Stimulated activated CD8-positive, alpha-beta memory T cell treated with anti-CD3 and anti-CD28 coated beads, Interleukin-4, amount 100 ng/mL, for 4 hours (primary cell): ENCODE measurements at places on chromosomes 11 and 22.

GRCh38 chr11:19785265-19785664 is 72.6 kb downstream of the NAV2 start:
- DNase-seq, result no peak

DNA sequence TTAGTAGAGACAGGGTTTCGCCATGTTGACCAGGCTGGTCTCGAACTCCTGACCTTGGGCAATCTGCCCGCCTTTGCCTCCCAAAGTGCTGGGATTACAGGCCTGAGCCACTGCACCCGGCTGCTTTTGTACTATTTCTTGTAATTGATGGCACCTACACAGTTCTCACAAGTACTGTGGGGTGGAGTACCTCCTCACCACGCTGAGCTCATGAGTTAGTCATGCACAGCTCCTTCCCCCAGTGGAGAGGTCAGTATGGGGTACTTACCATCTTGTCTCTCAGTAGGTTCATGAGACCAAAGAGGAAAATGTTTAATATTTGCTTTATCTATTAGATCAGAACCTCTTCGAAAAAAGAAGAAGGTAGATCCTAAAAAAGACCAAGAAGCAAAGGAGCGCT is 2.1 kb downstream of the MRPL40 start:
- DNase-seq, result no peak

DNA sequence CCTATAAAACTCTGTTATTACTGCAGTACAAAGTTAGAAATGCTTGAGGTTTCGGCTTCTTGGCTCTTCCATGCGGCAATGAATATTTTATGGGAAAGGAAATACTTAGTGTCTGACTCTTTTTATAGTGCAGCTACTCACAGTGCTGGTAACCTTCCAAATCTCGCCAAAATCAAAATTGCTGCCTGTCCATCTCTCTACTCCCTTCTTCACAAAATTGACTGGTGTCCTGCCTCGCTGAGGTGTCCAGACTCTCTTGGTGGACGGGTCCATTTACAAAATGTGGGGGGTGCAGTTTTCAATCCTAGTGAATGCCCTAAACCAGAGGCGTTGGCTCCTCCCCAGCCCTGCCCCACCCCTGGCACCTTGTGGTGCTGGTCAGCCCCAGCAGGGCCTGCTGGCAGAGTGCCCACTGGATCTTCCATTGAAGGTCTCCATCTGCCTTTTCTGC is 73.5 kb downstream of the ZBTB16 start:
- DNase-seq, result no peak

- no peak for DNase-seq
These were observed 55.8 kb upstream of the ADSL start for GRCh38 chr22:40290516-40290915.

- DNase-seq, result no peak
These were observed 13.5 kb upstream of the SPI1 start for GRCh38 chr11:47391711-47392432.

- no peak for DNase-seq
These were observed 8.6 kb downstream of the THYN1 start for GRCh38 chr11:134244593-134244992.

- DNase-seq, result no peak
These were observed at the start of gene FXYD2 for GRCh38 chr11:117824571-117825537. FXYD2 (minus strand) TSS chr11:117824744; CDS start chr11:117824678, 66 bp downstream.

- DNase-seq, result no peak
These were observed 716.9 kb upstream of the ANO3 start for GRCh38 chr11:25615069-25615468.

DNA sequence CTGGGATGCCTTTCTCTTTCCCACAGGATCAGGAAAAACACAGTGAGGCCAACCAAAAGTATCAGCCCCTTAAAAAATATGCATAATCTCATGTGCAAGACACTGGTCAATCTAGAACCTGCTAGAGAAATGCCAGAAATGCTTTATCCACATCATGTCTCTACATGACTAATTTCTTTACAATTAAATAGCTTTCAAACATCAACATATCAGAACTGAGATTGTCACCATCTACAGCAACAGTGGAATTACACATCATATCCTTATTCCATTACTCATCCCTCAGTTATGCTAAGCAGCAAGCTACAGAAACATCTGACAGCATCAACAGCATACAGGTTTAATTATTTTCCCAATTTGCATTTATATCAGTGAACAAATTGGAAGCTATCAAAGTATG is 78.8 kb downstream of the DDIAS start:
- no peak for DNase-seq

DNA sequence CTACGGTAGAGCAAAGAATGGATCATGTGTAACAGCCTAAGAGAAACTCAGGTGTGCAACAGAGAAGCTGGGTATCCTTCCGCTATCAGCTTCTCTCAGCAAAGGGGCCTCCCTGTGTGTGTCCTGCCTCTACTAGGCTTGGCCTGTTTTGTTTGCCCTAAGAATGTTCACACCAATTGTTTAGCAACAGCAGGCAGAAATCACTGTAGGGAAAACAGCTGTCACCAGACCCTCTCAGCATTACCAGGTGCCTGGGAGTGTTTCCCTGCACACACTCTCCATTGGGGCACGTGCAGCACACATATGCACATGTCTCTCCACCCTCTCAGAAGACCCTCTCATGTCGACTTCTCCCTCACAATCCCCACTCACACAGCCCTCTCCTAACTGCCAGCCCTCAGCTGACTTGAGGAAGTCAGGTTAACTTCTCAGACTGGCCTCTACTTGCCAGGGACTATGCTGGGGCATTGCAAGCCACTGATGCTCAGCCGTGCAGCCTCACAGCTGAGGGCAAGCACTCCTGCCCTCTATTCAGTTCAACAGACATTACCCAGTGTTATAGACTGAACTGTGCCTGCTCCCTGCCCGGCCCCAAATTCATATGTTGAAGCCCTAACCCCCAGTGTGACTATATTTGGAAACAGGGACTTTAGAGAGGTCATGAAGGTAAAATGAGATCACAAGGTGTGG is 97.6 kb downstream of the TRIM29 start:
- DNase-seq, result no peak

GRCh38 chr22:42937164-42937843 is 77.6 kb downstream of the PACSIN2 start:
- no peak for DNase-seq
